CD14-positive monocyte (primary cell): ENCODE measurements at places on chromosomes 12 and 14.

DNA sequence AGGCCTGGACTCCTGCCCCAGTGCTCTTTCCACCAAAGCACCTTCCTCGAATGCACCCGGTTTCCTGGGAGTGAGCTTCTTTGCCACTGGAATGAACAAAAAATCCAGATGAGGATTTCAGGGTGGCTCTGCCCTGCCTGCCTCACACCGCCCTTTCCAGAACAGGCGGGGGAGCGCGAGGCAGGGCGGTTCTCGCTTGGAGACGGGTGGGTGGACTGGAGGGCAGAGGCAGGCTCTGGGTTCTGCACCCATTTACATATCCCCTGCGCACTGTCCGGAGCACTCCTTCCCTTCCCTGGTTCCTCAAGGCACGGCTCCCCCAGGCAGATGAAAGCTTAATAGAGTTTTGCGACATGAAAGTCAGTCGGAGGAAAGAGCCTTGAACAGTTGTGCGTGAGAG is 69.7 kb upstream of the DLK1 start:
- no peak for DNase-seq

DNA sequence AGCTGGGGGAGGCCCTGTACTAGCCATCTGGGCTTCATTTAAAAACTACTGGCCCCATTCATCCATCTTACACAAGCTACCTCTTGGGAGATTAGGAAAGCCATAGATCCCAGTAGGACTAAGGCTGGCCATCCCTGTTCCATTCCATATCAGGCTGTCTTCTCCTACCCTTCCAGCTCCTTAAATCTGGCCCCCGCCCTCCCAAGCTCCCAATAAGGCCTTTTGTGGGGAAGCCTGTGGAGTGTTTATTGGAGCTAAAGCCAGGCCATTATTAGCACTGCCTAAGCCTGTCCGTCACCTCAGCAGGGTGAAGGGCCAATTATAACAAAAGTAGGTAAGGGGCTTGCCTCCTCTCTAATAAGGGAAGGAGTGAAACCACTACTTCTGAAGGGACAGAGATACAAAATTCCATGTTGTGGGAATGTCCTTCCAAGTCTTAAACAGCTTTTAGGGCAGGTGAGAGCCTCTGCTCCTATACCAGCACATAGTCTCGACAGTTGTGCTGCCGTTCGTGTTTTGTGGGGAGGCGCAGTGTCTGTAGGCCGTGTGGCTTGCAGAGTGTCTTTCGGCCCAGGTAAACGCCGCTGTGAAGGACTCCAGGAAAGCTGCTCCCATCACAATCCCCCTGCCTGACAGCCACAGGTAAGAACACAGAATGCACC is 3.7 kb downstream of the MYL6 start:
- DNase-seq = no peak

- no peak for DNase-seq
Measured at GRCh38 chr12:22670762-22671161, 45.8 kb downstream of the ETNK1 start.

- DNase-seq = no peak
Measured at GRCh38 chr12:116381744-116382685, 104.5 kb upstream of the MED13L start.
